Suppressor macrophage treated with lipopolysaccharide for 4 hours (primary cell): ENCODE measurements at places on chromosomes 3 and 15.

- DNase-seq: no peak
Measured at GRCh38 chr3:115835946-115836345, 212.6 kb downstream of the GAP43 start.

DNA sequence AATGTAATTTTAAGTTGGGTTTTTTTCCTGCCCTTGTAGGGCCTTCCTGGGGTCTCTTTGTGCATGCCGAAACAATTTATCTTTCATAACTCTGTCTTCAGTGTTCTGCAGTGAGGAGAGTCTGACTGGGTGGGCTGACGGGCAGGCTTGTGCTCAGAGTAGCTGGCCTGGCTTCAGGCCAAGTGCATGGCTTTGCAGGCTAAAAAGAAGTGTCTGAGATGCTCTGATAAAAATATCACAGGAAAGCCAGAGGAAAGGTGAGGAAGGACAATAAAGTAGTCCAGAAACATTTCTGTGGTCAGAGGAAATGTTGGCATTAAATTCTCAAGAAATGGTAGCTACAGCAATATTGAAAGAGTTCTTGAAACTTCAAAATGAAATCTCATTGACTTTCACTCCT, 25.5 kb downstream of the ST3GAL6 start:
- DNase-seq: no peak

- no peak for DNase-seq
Measured at GRCh38 chr3:190122198-190122771, 1.6 kb upstream of the P3H2 start.

DNA sequence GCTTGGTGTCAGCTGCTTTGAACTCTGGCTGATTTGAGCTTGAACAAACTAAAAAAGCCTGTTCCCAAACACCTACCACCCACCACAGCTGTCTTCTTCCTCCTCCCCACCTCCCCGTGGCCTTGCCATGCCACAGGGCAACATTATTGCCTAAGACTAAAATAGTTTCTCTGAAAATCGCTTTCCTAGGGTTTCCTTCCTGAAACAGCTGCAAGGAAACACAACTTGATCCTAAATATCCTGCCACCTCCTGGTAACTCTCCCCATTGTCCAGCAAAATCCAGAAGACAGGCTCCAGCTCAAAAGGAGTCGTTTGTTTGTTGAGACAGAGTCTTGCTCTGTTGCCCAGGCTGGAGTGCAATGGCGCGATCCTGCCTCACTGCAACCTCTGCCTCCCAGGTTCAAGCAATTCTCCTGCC, 193.9 kb upstream of the TPM1 start:
- no peak for DNase-seq

DNA sequence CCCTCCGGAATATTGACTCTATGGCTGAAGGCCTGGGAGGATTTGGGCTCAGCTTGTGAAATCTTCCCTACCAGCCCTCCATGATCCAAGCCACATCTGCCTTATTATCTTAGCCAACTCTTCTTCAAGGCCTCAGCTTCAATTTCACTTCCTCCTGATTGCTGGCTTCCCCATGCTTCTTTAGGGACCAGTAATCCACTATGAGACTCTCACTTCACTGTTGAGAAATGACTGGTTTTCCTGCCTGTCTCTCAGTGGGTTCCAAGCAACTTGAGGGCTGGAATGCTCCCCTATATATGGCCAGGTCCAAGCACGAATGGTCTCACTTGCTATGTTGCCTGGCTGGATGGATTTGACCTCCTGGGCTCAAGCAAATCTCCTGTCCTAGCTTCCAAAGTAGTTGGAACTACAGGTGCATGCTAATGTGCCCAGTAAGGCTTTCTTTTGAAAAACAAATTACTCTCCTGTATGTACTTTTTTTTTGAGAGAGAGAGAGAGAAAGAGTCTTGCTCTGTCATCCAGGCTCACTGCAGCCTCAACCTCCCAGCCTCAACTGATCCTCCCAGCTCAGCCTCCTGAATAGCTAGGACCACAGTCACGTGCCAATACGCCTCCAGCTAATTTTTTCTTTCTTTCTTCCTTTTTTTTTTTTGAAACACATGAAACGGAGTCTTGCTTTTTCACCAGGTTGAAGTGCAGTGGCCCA, 7.9 kb upstream of the PIK3CB start:
- DNase-seq: peak; percentile 87

- peak; percentile 67 for DNase-seq
Measured at GRCh38 chr15:31272558-31273257, 53.9 kb upstream of the KLF13 start.

GRCh38 chr15:76503804-76504203, 167.2 kb downstream of the ISL2 start:
- no peak for DNase-seq

DNA sequence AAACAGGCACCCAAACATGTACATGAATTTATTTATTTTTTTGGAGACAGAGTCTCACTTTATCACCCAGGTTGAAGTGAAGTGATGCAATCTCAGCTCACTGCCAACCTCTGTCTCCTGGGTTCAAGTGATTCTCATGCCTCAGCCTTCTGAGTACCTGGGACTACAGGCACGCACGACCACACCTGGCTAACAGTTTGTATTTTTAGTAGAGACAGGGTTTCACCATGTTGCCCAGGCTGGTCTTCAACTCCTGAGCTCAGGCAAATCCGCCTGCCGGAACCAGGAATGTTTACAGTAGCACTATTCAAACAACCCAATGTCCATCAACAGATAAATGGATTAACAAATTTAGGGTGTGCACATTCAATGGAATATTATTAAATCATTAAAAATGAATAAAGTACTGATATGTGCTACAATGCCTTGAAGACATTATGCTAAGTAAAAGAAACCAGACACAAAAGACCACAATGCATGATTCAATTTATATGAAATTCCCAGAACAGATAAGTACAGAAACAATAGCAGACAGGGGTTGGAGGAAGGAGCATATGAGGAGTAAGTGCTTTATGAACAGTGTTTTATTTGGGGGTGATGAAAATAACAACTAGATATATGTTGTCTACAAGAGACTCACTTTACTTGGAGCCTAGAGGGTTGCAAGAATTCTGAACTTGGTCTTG, 1.3 kb downstream of the LEO1 start:
- no peak for DNase-seq

DNA sequence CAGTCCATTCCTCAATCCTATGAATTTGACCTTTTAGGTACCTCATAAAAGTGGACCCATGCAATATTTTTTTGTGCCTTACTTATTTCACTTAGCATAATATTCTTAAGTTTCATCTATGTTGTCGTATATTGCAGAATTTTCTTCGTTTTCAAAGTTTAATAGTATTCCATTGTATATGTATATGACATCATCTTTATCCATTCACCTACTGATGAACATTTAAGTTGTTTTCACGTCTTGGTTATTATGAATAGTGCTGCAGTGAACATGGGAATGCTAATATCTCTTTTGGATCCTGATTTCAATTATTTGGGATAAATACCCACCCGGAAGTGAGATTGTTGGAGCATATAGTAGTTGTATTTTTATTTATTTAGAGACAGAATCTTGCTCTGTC, 65.1 kb downstream of the AP4E1 start:
- DNase-seq: no peak

DNA sequence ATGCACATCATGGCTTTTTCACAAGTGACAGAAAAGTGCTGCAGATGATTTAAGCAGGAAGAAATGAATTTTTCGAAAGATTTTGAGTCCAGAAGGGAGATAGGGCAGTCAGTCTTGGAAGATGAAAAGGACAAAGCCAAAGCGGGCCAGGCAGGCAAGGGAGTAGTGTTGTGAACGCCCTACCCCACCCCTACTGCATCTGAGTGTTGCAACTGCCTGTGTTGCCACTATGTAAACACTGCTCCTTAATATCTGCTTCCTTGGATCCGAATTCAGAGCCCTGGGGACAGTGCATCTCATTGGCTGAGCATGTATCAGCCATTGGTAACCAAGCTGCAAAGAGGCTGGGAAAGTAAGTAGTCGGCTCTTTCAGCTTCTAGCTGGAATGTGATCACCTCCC, 39.0 kb downstream of the CNTN4 start:
- DNase-seq: no peak

- DNase-seq: no peak
Measured at GRCh38 chr3:53941950-53942349, 50.3 kb upstream of the SELENOK start.

DNA sequence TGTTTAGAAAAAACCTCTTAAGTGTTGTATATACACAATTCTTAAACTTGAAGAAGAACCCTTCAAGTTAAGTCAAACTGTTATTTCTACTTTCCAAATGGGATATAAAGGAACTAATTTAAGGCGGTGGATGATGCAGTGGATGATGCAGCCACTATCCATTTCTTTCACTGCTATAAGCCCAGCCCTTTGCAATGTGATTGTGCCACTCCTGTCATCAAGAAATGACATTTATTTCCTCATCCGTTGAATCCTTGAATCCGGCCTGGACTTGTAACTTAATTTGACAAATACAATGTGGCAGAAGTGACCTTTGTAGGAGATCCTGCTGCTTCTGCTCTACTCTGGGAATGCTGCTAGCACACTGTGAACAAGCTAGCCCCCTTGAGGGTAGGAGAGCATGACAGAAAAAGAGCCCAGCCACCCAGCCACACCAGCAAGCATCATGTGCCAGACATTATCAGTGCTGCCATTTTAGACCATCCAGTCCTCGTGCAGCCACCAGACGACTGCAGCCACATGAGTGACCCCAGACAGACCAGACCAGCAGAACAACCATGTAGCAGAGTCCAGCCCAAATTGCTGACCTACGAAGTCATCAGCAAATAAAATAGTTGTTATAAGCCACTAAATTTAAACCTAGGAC, 47.4 kb downstream of the UACA start:
- no peak for DNase-seq

- DNase-seq: no peak
Measured at GRCh38 chr3:143601723-143602484, 246.4 kb downstream of the SLC9A9 start.

- no peak for DNase-seq
Measured at GRCh38 chr3:171836855-171837254, 6.3 kb upstream of the TMEM212 start.

GRCh38 chr3:137332297-137332696, 374.5 kb downstream of the IL20RB start:
- no peak for DNase-seq

- DNase-seq: peak; percentile 29
Measured at GRCh38 chr15:62021991-62022600, 38.2 kb downstream of the VPS13C start.
